Amygdala (tissue), 56 donors: ENCODE measurements at places on chromosomes 1 and 21.

DNA sequence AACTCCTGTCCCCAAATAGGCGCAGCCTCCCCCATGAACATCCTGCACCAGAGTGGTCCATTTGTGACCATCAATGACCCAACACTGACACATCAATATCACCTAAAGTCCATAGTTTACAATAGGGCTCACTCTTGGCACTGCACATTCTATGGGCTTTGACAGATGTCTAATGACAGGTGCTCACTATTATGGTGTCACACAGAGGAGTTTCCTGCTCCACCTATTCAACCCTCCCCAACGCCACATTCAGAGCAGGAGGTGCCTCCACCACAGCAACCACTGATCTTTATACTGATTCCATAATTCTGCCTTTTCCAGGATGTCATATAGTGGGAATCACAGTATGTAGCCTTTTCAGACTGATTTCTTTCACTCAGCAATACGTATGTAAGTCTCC, 24.2 kb downstream of the GNG4 start:
- no peak for DNase-seq

DNA sequence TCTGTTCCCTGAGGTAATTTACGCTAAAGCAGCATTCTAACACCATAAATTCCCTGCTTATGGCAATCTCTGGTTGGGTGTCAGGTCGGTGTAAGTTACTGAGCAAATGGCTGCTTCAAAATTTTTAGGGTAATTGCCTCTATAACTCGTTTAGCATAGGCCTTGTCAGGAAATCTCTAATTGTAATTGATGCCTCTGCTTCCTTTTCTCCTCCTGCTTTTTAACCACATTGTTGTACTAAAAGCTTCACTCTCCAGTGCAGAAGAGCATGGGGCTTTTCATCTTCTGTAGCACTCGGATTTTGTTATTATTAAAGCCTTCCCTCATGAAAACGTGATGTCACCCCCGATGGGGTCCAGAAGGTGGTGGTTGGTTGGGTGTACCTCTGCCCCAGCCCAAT, 141.6 kb upstream of the NBPF11 start:
- no peak for DNase-seq

DNA sequence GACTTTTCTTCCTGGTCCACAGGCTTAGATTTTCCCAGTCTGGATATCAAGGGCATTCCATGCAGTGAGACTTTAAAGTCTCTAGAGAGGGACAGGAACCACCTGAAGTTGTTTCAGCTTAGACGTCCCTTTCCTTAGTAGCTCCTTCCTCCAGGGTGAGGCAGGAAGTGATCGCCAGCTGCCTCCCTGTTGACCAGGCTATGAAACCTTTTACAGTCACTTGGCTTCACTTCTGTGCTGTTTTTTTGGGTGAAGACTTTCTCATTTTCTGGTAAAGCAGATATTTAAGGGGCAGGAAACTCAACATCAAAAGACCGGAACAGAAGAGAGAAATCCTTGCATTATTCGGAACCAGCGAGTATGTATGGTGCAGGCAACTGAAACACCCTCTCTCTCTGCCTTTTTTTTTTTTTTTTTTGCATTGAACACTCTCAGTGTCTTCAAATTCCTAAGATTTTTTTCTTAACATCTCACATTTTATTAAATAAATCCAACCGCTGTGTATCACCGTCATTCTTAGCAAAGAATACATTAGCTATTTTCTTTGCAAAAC, 234.6 kb upstream of the IRF2BP2 start:
- no peak for DNase-seq

GRCh38 chr1:224781800-224782199, 147.7 kb upstream of the DNAH14 start:
- no peak for DNase-seq

- DNase-seq, result no peak
Observed at GRCh38 chr1:201475130-201475529, 6.1 kb upstream of the PHLDA3 start.
